ENCODE measurements at places on chromosomes 3 and 15.
A peak's percentile ranks its signal among the peaks of the same experiment; 100 is the strongest.

DNA sequence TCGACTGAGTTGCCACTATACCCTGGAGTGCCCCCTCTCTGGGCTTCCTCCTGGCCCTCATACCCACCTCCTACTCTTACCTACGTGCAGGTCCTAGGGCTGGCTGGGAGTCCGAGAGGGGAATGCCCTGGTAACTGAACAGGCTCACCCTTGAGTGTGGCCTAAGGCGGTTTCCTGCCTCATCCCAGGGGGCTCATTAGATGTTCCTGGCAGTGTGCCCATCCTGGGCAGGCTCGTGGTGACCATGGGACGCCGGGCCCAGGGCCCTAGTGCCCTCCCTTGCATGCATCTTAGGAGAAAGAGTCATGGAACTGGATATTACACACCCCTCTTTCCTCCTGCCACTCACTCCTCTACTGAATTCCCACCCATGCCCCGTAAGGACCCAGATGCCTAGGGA lies 2.8 kb downstream of the SEMA4B start:
- no peak for DNase-seq

DNA sequence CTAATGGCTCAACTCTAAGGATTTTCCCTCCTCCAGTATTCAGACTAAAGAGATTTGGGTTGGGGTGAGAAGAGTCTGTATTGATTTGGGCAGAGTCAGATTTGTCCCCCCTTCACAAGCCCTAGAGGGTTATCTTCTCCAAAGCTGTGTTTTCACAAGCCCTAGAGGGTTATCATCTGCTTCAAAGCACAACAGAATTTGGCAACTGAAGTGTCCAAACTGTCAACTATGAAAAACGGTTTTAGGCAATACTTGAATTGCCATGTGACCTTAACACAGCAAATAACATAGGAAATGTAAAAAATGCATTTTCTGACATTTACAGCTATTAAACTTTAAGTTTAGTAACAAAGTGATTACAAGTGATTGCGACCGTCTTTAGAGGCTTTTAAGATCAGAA lies 119.9 kb downstream of the IMPG2 start:
- no peak for DNase-seq

- DNase-seq, result no peak
Measured at GRCh38 chr3:59872128-59872527, 822.3 kb upstream of the CFAP20DC start.

DNA sequence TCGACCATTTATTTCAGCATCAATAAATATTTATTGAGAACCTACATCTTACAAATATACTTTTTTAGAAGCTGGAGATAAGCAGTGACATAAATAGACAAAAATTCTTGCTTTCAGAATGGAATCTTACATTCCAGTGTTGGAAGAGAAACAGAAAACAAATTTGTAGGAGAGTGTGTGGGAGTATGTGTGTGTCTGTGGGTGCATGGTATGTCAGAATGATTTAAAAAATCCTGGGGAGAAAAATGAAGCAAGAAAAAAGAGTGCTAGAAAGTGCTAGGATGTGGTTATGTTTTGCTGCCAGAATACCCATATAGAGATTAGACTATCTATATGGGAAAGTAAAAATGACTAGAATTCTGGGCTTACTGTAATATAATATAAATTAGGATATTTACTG lies 561.7 kb upstream of the SGO1 start:
- DNase-seq, result no peak

DNA sequence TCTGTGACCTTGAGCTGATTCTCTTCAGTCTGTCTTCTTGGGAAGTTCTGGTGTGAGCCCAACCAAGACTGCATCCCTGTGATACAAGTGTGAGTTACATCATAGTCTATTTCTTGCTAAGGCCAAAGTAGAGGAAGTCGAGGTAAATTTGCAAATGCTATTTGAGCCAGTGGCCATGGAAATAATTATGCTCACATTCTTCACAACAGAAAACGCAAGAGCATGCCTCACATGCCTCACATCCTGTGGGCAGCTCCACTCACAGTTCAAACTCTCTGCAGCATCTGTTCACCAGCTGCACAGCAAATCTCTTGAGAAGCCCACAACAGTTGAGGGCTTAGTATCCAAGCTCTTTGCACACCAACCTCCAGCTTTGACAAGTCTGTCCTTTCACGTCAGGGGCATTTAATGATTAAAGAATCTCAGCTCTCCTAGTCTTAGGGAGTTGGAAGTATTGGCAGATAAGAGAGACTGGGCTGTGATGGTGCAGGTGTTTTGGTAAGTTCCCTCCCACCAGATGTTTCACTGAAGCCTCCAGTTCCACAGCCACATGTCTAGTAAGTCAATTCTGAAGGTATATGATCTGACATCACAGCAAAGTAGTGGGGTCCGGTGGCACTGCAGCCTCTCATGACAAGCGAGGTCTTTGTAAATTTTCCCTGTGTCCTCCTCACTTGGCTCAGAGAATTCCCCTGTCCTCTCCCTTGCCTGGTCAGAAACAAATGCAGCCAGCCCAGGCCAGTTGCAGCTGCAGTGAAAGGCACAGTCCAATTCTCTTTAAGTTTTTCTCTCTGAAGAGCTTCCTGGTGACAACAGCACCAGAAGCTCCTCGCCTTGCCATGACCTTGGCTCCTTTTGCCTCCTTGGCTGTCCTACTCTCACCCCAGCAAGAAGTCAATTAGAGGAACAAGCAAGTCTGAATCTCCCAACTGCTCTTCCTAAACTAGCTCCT lies 166.1 kb downstream of the SSR3 start:
- DNase-seq, result no peak

GRCh38 chr3:13091898-13092611 lies 18.8 kb upstream of the IQSEC1 start:
- DNase-seq, result peak; percentile 77

- no peak for DNase-seq
Measured at GRCh38 chr3:22507709-22508108, 695.4 kb upstream of the UBE2E2 start.

GRCh38 chr3:187571701-187572100 lies 98.5 kb downstream of the SST start:
- no peak for DNase-seq

DNA sequence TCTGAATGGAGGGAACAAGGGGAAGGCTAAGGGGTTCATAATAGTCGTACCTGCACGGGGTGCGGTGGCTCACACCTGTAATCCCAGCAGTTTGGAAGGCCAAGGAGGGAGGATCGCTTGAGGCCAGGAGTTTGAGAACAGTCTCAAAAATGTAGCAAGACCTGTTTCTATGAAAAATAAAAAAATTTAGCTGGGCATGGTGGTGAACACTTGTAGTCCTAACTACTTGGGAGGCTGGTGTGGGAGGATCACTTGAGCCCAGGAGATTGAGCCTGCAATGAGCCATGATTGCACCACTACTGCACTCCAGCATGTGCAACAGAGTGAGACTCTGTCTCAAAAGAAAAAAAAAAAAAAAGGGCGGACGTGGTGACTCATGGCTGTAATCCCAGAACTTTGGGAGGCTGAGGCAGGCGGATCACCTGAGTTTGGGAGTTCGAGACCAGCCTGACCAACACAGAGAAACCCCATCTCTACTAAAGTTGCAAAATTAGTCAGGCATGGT lies 17.9 kb upstream of the HDAC11 start:
- DNase-seq, result no peak

DNA sequence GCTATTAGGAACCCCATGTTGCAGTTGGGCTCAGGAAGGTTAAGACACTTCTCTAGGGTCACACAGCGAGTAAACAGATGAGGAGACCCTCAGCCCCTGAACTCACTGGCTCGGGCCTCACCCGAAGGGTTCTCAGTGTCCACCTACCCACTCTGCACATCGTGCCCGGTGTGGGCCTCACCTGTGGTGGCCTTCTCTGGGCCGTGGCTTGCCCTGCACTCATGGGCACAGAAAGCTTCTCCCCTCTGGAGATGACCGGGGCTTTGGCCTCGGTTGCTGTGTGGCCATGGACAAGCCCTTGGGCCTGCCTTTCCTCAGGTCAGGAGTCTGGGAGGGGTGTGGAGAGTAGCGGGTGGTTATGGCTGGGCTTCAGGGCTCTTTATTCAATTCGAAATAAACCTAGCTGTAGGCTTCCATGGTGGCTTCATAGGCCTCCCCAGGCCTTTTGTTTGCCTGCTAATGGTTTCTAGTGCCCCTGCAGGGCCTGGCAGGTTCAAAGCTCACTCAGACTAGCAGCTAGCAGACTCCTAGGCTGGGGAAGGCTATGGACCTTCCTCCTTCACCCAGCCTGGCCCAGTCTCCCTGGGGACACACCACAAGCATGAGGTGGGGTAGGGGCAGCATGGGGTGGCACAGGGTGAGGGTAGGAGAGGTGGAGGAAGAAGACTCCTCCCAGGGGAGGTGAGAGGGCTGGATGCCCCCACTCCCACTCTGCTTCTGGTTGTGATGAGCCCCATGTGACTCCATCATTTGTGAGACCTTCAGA lies 103.1 kb downstream of the LINGO1 start:
- DNase-seq, result no peak

DNA sequence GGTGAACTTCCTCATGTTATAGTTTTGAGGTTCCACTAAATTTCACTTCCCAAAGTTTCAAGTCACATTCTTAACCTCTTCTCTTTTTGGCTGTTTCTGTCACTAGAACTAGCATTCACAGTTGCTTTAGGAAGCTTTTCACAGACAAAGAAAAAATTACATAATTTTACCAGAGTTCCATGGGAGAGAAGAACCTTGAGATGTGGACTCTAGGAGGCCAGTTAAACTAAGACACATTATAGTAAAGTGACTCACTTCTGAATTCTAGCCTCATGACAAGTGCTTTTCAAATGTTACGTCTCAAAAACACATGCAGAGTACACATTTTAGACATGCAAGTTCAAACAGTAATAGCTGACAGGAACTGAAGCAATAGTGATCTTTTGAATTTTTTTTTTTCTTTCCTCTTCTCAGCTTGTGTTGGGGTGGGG lies 39.9 kb upstream of the LRTM1 start:
- no peak for DNase-seq

- peak; percentile 29 for DNase-seq
Measured at GRCh38 chr3:15099364-15100098, 583 bp upstream of the RBSN start.

DNA sequence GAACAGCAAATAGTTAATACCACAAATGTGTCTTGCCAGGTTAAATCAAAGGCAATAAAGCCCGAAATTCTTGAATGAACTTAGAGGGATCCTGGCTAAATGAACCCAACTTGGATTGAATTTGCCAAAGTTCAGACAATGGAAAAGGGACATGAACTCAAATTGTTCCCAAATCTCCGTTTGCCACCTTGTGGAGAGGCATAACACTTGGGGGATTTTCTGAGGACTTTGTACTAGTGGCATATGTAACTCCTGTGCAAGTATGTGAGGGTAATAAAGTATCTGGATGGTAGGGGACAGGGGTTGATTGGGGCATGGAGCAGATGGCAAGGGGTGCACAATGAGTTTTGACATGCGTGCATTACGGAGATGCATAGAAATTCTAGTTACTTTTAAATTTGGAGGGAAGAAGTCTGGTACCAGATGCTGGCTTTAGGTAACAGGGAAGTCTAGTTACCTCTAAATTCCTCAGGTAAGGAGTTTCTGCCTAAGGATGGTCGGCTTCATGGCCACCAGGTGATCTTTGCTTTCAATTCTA lies 1.2 kb upstream of the TCAIM start:
- no peak for DNase-seq

- DNase-seq, result no peak
Measured at GRCh38 chr3:194482196-194482593, 4.6 kb downstream of the ATP13A3 start.

DNA sequence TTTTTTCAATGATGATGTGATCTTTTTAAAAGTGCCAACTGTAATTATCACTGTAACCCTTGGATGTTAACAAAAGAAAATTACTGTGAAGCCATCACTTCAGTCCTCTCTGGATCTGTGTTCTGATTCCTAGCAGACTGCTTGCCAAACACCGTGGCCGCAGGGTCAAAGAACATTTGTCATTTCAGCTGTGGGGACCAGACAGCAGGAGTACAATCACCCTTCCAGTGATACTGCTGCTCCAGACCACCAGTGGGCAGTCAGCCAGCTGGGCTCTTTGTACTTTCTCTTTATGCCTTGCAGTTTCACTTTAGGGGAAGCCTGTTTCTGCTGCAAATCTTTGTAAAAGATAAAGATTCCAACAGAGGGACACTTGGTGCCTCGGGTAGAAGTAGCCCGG lies 770.0 kb downstream of the GRM7 start:
- DNase-seq, result no peak

GRCh38 chr15:39432912-39433348 lies 147.9 kb upstream of the THBS1 start:
- no peak for DNase-seq

DNA sequence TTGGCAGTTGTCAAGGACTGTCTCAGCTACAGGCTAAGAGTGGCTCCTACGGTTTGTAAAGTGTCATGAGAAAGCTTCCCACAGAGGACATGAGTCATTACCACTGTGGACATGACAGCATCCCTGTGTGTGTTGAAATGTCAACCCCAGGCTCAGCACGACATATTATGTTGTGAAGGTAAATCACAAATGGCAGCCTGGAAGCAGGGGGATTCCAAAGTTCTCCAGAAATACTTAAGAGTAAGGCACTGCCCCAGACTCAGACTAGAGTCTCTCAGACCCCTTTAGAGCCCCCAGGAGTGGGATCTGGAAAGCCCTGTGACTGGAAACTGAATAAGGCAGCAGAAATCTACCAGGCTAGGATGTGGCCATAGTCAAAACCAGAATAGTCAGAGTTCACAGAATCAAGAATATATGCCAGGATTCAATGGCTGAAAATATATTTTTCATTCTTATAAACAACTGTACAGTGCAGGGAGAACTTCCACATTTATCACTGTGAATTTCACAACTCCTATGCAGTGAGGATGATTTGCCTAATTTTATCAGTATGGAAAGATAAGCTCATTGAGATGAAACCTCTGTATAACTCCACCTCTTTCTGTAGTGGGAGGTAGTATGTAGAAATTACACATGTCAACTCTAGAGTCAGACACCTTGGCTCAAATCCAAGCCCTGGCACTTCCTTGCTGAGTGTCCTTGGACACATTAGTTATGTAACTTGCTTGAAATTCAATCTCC lies 237.1 kb upstream of the CFAP20DC start:
- peak; percentile 56 for DNase-seq

- DNase-seq, result no peak
Measured at GRCh38 chr3:192409838-192410683, 317.3 kb downstream of the FGF12 start.

GRCh38 chr3:152742368-152743347 lies 92.3 kb upstream of the P2RY1 start:
- DNase-seq, result no peak

- DNase-seq, result no peak
Measured at GRCh38 chr3:153547970-153548369, 385.9 kb downstream of the RAP2B start.

DNA sequence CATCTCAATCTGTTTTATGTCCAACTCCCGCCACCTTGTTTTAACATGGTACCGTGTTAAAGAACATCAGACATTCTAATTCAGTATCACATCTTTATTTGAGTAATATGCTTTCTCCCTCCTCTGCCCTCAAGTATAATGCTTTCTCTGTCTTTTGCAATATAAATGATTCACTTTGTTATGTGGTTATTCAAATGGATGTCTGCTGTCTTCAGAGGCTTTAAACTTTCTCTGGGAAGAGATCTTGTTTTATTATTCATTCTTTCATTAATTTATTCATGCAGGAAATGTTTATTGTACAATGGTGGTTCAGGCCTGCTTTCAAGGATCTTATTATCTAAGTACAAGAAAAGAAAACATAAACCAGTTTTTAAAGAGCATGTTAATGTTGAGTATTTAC lies 57.1 kb downstream of the RAP2B start:
- no peak for DNase-seq

- DNase-seq, result no peak
Measured at GRCh38 chr3:75171630-75172230, 492.4 kb upstream of the FRG2C start.
